ENCODE measurements at places on chromosomes 5 and 9. TPM values are rescaled to one million over a fixed set of nuclear protein-coding genes. Genes with fewer than 3 reads are reported as not detected.

The TCOF1 gene
- total RNA-seq, result 18.5 TPM

The NR4A3 gene
- total RNA-seq, result 0.09 TPM

The DRD1 gene
- not detected for total RNA-seq

The SMIM33 gene
- total RNA-seq, result not detected

The PCDHGB5 gene
- total RNA-seq, result 14.3 TPM
